Hematopoietic multipotent progenitor cell treated with erythropoietin and hydrocortisone succinate and interleukin-3 and kit ligand, for 6 days (in vitro differentiated cells): ENCODE measurements at places on chromosomes 5 and 9.

GRCh38 chr9:98255061-98255577 is 330 bp downstream of the TBC1D2 start:
- DNase-seq, result peak; percentile 53

- DNase-seq, result no peak
Observed at GRCh38 chr5:344668-345067, 23.2 kb downstream of the AHRR start.

GRCh38 chr5:124662181-124662781 is 84.2 kb downstream of the ZNF608 start:
- DNase-seq, result no peak

DNA sequence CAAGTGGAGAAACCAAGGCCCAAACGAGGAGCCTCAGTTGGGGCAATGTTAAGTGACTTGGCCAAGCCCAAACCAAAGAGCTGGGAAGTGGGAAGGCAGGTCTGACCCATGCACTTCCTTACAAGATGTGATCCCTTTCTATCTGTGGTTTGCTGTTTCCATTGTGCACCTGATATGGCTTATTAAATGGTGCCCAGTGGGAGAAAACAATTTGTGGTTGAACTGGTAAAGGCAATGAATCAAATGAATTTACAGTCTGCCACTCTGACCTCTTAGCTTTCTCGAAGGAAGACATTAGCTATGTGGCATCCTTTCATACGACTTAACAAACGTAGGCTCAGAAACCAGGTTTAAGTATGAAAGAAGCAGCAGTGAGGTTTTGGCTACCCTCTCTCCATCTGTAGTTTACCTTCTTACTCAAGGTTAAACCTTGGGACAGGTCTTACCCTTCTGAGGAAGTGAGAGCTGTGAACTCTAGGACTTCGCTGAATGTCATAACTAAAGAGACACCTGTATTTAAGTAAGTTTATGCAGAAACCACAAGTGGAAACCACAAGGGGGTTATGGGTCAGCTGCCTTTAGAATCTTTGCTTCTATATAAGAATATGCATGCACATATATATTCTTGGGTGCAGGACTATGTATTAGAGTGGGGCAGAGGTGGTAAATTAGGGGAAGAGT is 100.5 kb upstream of the SPATA31D4 start:
- DNase-seq, result no peak

DNA sequence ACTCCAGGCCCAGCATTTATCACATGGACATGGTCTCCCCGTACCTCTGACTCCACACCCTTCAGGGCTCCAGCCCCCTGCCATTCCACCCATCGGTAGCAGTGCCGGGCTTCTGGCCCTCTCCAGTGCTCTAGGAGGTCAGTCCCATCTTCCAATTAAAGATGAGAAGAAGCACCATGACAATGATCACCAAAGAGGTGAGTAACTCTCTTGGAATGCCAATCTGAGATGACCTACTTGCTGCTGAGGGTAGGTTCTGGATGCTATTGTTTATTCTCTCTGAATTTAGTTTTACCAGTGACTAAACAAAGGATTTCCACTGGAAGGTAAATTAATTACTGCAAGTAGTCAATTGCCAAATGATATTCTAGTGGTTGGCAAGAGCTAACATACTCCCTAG is 80.8 kb downstream of the TLE4 start:
- no peak for DNase-seq

DNA sequence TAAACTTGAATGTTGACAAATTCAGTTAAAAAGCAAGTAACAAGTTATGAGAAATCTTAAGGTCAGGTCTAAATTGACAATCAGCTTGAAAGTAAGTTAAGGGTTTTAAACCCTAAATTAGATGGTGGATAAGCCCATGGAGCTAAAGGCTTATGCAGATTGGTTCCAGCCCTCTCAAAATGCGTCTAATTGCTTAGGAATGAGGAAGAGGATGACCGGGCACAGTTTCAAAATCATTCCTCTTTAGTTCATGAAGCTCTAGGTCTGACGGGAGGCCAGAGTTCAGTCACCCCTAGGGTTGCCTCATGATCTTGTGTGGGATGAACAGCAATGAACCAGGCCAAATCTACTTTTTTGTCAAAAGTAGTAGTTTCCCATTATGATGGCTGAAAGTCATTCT is 75.4 kb downstream of the SLC38A9 start:
- DNase-seq, result no peak

DNA sequence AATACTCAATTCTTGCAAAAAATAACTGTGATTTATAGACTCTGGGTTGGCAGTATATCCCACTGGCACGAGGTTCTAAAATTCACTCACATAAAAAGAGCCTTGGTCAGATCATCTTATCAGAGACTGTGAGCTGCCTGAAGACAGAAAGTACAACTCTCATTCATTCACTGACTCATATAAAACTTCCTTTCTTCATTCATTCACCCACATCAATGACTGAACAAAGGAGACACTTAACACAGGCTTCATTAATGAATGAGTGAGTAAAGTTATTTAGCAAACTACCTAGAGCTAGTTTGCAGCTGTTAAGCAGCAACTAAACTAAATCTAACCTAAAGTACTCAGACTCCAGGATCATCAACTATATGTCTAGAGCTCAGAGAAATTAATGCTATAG is 214.7 kb downstream of the DENND1A start:
- DNase-seq, result no peak

- no peak for DNase-seq
Observed at GRCh38 chr5:37086466-37087173, 162.6 kb downstream of the CPLANE1 start.

GRCh38 chr5:179700401-179700918 is 1.7 kb downstream of the CANX start:
- peak; percentile 81 for DNase-seq

DNA sequence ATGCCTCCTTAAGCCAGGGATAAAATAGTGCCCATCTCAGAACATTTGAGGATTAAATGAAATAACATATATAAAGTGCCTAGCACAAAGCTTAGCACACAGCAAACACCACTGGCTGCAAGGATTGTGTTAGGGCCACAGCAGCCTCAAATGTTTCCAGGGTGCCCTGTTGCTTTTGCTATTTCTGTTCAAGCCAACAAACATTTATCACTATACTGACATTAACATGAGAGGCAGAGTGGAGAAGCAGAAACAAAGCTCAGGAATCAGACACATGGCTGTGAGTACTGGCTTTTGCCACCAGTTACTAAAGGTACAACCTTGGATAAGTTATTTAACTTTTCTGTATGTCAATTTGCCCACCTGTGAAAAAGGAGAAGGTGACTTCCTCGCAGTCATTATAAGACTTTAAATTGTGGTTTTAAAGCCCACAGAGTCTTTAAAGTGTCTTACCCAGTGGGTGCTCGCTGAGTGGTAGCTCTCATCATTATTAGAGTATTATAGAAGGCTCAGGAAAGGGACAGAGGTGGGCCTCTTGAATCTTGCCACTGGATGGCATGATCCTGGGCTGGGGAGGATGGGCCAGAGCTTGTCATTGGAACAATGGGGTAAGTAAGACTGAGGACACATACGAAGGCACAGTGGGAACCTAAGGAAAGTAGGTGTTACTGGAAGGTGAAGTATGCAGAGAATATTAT is 98.2 kb downstream of the MARCHF3 start:
- no peak for DNase-seq

GRCh38 chr9:2755285-2755684 is 38.0 kb downstream of the KCNV2 start:
- no peak for DNase-seq

GRCh38 chr9:127543221-127543620 is 68.9 kb upstream of the STXBP1 start:
- DNase-seq, result no peak

DNA sequence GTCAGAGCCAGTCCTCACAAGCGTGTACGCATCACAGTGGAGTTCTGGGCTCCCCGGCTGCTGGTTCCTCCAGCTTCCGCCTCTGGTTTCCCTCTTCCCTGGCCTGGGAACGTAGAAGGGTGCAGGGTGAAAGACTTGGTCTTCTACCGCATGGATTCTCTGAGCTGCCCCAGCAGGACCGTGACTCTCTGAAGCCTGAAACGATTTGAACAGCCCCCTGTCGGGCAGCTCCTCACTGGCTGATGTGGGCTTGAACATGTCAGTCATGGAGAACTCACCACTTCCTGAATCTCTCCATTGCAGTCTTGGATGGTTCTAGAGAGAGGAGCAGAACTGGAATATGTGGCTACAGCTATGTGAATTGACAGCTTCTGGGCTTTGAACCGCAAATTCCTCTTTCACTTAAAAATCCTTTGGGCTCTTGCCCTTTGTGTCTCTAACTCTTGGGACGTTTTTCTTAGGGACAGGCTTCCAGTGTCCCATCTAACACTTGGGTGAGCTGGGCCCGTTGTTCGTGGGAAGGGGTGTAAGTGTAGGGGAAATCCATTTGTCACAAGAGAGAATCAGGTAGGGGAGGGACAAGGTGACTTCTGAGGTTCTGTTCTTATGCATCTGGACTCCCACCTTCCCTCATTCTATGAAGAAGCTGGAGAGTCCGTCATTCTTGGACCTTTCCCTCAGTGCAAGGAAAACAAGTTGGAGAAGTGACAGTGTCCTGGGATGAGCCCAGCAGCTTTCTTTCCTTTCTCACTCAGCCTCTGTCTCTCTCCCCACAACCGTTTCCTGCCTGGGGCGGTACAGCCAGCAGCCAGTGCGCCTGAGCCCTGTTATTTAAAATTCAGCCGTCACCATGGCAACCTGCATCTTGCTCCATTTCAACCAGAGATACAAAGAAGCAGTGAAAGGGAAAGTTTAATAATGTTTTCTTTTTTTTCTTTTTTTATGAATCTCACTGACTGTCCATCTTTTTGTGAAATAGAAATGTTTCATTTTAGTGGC is 84.7 kb downstream of the PTTG1 start:
- DNase-seq, result peak; percentile 60

- DNase-seq, result no peak
Observed at GRCh38 chr5:57231607-57232006, 57.7 kb downstream of the GPBP1 start.

DNA sequence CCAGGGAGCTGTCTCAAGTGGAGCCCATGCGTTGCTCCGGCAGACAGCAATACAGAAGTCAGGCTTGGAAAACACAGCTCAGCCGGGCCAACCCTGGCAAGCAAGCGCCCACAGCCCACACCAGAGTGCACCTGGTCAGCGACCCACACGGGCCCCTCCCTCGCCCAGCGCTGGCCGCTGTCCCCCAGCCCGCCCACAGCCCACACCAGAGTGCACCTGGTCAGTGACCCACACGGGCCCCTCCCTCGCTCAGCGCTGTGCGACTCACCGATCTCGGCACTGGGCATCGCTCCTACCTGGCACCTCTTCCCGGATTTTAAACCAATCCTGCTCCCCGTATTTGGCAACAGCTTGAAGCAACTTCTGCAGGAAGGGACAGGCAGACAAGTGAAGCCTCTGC is 12.8 kb downstream of the SNAPC4 start:
- DNase-seq, result no peak

DNA sequence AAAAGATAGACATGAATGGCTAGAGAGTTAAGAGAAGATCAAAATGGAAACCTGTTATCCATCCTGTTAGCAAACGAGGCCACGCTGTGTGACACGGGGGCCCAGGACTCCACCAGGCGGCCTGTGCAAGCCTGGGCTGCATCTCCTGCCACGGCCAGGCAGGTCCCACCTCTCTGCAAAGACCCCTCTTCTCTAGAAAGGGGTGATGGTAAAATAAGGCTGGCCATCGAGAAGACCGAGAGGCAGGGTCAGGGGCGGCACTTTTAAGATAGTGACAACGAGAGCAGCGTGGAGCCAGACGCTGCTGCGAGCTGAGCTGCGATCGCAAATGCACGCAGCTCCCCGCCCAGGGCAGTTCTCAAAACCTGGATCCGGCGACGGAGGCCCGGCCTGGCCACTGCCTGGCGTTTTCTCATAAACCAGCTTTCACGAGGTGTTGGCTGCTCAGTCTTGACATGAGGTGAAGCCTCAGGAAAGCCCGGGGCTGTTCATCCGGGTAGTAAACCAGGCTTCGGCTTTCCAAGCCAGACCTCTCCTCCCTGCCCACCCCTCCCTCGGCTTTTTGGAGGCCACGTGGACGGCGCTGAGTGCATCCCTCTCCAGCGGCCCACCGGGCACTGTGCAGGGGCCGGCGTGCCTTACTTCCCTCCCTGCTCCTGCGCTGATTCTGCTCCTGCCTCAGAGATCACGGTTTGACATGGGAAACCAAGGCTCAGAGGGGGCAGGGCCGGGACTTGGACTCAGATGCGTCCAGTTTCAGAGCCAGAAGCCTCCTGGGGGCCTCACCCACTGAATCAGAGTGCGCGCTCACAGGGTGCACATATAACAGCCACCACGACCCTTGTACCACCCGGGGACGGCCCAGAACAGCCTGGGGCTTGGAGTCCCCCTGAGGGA is 151.6 kb upstream of the PHYKPL start:
- DNase-seq, result no peak

- DNase-seq, result no peak
Observed at GRCh38 chr9:105330755-105331154, 86.3 kb downstream of the SLC44A1 start.

DNA sequence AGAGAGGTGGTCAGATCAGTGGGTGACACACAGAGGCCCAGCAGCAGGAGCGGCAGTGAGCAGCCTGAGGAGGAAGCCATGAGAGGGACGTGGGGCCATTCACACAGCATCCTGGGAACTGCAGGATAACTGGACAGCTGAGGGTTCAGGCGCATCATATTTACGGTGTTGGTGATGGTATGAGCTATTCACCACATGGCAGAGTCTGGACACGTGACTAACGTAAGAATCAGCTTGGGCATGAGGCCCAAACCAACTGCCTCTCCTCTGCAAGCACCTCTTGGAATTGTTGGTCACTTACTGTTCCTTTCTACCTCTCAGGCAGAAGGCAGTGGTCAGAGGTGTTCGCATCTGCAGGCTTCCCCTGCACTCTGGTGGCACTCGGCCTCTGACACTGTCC is 141.1 kb downstream of the ENTREP1 start:
- no peak for DNase-seq

GRCh38 chr5:169272731-169273427 is 28.1 kb downstream of the SLIT3 start:
- DNase-seq, result no peak

GRCh38 chr5:15499528-15500324 is at the start of gene FBXL7:
FBXL7 (plus strand) TSS chr5:15500180.
- peak; percentile 5 for DNase-seq

DNA sequence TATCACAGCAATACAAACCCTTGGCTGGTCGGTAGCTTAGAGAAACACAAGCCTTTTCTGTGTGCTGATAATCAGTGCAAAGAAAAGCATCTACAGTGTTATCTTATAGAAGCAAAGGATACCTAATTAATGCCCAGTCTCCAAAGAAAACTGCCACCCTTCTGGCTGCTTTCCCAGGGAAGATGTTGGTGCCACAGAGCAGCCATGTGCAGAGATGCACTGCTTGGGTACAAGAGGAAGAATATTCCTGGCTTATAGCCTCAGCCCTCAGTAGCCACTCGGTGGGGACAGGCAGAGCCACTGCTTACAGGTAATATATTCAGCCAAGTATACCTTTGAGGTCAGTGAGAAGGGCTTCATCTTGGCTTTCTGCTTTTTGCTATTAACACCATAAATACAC is 185.3 kb downstream of the PCSK1 start:
- DNase-seq, result no peak

GRCh38 chr9:88268886-88269285 is 119.4 kb upstream of the SPIN1 start:
- DNase-seq, result no peak
